ENCODE measurements at places on chromosomes 1 and 21.

GRCh38 chr1:239204401-239204800 is 182.0 kb upstream of the CHRM3 start:
- no peak for DNase-seq

GRCh38 chr1:91631718-91632330 is 131.2 kb downstream of the CDC7 start:
- DNase-seq, result no peak

DNA sequence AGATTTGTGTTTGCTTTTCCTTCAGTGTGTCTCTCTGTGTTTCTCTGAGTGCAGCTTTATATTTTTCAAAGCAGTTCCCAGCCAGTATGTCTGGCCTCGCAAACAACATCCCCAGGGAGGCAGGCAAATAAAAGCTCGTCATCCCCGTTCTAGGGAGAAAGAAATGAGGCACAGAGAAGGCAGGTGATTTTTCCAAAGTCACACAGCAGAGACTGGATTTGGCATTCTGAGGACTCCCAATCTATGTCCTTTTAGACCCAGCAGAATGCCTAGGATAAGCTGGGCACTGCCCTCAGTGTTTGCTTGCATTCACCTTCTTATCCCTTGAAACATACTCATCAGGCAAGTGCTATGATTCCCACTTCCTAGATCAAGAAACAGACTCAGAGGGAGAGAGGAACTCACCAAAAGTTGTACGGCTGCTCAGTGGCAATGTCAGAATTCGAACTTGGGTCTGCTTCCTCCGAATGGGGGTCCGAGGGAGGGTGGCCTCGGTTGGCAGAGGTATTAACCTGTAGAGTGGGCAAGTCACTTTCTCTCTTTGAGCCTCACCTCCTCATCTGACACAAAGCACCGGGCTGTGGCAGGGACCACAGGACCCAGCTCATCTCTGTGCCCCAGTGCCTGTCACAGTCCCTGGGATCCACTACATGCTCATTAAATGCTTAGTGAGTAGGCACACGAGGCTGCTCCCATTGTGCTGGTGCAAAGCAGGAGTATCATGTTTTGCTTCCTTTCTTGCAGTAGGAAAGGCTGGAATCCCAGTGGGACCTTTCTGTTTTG is 4.2 kb downstream of the RAP1GAP start:
- DNase-seq, result peak; percentile 3

GRCh38 chr1:172515927-172516326 is 17.0 kb upstream of the SUCO start:
- DNase-seq, result no peak

DNA sequence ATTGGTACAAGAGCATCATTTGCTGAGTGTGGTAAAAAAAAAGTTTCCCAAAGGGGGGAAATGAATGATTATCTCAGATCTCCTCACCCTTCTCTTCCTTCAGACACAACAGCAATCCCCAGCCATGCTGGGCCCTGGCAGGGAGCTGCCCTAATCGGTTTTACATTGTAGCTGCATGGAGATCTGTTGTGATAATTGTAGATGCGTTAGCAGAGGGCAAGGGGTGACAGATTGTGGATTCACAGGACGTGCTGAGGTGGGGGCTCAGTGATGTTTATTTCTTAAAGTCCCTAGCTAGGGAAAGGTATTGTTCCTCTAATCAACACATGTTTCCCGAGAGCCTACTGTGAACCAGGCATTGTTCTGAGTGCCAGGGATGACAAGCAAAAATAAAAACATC is 304.1 kb downstream of the PBX1 start:
- DNase-seq, result no peak

DNA sequence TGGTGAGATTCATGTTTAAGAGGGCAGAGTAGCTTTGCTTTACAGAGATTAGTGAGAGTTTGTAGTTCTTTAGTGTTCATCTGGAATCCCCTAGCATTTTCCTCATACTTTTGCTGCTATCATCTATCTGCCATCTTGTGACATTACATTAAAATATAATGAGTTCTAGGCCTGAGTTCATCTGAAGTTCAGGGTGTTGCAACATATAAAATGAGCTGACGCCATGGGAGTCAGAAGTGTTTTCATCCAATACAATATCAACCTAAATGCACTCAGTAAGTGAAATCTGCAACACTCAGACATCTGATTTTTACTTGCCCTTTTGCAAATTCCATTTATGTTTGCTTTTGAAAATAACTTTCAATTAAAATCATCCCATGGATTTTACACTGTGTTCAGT is 153.8 kb downstream of the NTNG1 start:
- DNase-seq, result no peak

GRCh38 chr1:206066479-206067171 is 13.7 kb downstream of the RHEX start:
- DNase-seq, result no peak

DNA sequence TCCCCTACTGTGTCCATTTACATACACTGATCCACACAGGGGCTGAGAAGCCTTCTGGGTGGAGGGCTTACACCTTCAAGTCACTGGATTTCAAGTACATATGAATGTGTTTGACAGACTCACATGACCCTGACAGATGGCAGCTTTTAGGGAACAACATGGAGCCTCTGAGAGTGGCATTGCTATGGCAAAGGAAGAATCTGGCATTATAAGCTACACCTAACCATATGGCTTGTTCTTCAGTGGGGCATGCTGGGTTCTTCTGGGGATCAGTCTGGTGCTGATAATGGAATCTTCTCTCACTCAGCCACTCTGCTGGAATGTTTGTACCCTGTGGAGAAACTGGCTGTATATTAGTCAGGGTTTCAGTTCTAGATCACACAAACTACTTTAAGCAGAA is 68.5 kb upstream of the PDE4B start:
- no peak for DNase-seq

- DNase-seq, result no peak
Measured at GRCh38 chr1:2146836-2147517, 47.6 kb downstream of the FAAP20 start.

GRCh38 chr21:38822778-38823238 is 17.1 kb downstream of the ETS2 start:
- DNase-seq, result no peak

GRCh38 chr1:19940486-19941205 is 17.2 kb upstream of the PLA2G2E start:
- no peak for DNase-seq

DNA sequence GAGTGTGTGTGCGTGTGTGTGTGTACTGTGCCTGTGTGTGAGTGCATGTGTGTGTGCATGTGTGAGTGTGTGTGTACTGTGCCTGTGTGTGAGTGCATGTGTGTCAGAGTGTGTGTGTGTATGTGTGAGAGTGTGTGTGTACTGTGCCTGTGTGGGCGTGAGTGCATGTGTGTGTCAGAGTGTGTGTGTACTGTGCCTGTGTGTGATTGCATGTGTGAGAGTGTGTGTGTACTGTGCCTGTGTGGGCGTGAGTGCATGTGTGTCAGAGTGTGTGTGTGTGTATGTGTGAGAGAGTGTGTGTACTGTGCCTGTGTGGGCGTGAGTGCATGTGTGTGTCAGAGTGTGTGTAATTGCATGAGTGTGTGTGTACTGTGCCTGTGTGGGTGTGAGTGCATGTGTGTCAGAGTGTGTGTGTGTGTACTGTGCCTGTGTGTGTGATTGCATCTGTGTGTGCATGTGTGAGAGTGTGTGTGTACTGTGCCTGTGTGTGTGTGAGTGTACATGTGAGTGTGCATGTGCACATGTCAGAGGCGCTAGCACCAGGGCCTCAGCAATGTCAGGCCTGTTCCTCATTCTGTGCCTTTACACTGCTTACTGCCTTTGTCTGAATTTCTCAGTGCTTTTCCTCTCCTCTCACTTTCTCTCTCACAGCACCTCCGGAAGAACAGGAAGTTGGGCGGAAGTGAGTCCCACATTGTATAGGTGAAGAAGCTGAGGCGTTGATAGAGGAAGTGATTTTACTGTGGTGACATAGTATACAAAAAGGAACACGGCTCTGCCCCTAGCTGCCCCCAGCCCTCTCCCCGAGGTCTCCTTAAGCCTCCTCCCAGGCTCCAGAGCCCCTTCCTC is 4.9 kb downstream of the SLC5A9 start:
- DNase-seq, result no peak

DNA sequence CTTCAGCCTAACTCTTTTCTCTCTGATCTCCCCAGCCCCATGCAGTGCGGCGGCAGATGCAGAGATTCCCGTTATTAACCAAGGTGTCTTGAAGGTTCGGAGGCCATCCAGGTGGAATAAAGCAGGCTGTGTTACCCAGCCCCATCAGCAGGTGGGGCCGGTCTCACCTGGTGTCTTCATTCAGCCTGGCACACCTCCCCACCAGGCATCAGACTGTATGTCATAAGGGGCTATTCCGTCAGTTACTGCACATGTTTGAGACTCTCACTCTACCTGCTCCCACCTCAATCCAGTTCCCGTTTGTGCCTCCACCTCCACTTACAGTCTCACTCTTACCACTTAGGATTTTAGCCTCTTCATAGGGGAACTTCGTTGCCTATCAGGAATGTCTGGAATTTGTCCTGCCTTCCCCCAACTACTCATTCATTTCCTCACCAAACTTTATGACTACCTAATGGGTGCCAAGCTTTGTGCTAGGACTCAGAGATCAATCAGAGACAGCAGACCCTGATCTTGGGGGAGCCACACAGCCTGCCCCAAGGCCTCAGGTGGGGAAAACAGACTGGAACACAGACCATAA is 170.2 kb downstream of the PLPP3 start:
- DNase-seq, result no peak

DNA sequence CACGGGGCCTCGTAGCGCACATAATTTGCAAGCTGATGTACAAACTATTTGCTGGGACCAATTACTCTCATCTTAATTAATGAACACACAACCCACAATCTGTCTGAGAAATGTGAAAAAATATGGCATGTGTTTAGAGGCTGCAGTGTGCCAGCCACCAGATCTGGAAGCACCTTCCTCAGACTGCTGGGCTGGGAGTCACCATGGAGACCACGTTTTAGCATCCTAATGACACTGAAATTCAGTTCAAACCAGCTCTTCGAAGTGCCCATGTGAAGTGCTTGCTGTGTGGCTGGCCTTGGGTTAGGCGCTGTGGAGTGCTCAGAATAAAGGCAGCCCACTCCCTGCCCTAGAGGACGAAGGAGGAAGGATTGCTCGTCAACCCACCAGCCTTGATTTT is 482.4 kb downstream of the OMA1 start:
- no peak for DNase-seq

DNA sequence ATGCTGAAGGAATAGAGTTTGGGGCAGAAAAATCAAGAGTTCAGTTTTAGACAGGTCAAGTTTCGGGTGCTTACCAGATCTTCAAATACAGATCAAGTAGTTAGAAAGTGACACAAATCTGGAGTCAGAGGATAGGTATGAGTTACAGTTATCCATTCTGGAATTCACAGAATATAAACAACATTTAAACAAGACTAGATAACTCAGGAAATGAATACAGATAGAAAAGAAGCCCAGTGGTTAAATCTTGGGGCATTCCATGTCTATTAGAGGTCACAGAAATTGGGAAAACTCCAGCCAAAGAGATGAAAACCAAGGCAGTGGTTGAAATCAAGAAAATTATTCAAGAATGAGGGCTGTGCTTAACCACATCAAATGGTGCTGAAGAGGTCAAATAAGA is 187.0 kb upstream of the HP1BP3 start:
- no peak for DNase-seq

- no peak for DNase-seq
Measured at GRCh38 chr1:15188678-15189077, 35.1 kb downstream of the TMEM51 start.

- no peak for DNase-seq
Measured at GRCh38 chr1:48215222-48215621, 7.3 kb upstream of the SLC5A9 start.

GRCh38 chr1:33383489-33383888 is 47.4 kb downstream of the PHC2 start:
- no peak for DNase-seq

- no peak for DNase-seq
Measured at GRCh38 chr1:101376121-101377083, 139.6 kb downstream of the S1PR1 start.

- DNase-seq, result no peak
Measured at GRCh38 chr21:25079053-25079452, 528.2 kb downstream of the MRPL39 start.

DNA sequence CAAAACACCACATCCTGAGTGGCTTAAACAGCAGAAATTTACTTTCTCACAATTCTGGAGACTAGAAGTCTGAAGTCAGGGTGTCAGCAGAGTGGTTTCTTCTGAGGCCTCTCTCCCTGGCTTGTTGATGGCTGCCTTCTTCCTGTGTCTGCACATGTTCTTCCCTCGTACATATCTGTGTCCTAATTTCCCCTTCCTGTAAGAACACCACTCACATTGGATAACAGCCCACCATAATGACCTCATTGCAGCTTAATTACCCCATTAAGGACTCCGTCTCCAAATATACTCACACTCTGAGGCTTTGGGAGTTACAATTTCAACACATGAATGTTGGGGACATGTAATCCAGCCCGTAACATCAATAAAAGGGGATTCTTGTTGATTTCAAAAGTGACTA is 23.4 kb downstream of the C8A start:
- DNase-seq, result no peak

GRCh38 chr1:118958937-118959631 is 29.1 kb downstream of the TBX15 start:
- DNase-seq, result no peak

GRCh38 chr1:85448358-85448757 is 16.6 kb downstream of the DDAH1 start:
- no peak for DNase-seq

- DNase-seq, result no peak
Measured at GRCh38 chr1:240582953-240583352, 29.0 kb downstream of the GREM2 start.

DNA sequence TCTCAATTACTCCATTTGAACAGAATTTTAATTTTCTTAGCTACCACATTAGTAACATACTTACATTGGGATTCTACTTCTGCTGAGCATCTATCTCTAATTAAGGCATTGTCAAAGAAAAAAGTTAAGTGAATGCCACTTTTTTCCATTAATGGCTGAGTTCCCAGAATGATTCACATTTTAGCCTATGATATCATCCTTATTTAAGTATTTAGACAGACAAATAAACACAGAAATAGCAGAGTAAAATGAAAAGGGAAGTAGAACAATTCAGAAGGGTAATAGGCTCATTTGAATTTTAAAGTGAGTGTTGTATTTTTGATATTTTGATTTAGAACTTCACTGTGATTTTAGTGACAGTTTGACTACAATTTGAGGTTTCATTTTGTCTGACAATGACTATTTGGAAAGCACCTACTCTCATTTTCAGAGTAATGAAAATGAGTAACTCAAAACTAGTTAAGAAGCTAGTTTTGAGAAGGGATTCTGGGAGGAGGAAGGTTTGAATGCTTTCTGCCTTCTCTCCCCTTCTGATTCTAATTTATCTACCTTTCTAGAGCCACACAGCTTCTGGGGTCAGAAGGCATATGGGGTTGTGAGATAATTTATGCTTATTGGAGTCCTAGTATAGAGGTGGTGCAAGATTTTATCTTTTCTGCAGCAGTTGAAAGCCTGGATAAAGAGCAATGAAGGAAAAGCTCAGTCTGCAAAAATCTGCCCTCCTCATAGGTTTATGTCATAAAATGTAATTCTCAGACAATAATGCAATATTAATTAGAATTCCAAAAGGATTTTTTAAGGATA is 15.5 kb downstream of the LYPLAL1 start:
- DNase-seq, result no peak
